ENCODE measurements at places on chromosomes 5 and 9.

- DNase-seq, result no peak
Observed at GRCh38 chr9:136117291-136117915, 1.3 kb downstream of the TMEM250 start.

- DNase-seq, result no peak
Observed at GRCh38 chr5:75435096-75435495, 76.3 kb downstream of the CERT1 start.

DNA sequence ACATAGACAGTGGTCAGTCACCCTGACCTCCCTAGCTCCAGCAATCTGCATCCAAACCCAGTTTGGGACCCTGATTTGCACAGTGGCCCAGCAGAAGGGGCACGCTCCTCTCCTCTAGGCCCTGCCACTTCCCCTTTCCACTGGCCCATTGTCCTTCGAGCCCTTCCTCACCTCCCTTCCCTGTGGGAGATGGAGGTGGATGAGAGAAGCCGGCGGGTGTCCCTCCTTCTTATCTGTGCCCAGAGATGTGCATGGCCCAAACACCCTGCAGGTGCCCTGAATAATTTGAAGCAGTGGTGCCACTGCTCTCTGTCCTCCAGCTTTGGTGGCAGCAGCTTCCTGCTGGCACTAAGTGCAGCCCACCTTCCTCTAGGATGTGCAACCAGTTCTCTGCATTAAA is 140.0 kb downstream of the BARX1 start:
- DNase-seq, result no peak

DNA sequence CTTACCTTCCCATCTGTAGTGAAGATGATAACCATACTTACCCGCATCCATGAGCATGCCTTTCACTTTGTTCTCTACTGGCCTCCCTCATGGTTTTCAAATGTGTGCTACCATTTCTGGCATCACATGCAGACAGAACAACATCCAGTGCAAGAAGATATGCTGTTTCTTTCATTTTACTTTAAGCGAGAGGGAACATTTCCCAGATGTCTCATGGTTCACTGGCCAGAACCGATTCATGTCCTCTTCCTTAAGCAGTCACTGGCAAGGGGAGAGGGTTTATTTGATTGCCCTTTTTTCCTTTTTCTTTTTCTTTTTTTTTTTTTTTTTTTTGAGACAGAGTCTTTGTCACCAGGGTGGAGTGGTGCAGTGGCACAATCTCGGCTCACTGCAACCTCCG is 37.7 kb downstream of the ARRDC3 start:
- no peak for DNase-seq

DNA sequence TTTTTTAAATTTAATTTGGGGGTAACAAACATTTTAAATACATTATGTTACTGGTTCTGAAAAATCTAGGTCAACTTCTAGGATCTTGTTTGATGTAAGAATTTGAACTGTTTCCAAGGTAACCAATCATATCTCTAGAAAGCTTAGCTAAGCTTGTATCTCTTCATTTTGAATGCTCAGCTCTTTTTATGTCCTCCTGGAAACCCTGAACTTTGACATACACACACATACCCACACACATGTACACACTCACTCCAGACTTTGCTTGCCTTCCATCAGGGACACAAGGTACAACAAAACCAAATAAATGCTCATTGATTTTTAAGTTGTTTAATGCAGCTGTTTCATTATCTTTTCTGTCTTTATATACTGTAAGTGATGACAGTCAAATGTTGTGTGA is 178.5 kb downstream of the RAB3C start:
- no peak for DNase-seq

DNA sequence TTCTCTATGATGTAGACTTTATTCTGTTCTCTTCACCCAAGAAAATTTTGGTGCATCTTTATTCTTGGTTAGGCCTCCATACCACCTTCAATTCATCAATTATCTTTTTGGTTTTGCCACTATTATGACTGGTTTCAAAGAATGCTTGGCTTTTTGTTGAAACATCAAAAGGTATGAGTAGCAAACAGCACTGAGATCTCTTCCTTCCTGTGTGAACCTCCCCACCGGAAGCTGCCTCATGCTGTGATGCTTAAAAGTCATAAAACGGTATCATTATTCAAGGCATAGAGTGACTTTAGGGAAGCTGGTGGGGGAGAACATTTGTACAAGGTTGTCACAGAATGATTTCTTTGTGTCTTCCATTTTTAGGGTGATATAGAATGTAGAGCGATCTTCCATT is 70.6 kb downstream of the IQGAP2 start:
- no peak for DNase-seq

DNA sequence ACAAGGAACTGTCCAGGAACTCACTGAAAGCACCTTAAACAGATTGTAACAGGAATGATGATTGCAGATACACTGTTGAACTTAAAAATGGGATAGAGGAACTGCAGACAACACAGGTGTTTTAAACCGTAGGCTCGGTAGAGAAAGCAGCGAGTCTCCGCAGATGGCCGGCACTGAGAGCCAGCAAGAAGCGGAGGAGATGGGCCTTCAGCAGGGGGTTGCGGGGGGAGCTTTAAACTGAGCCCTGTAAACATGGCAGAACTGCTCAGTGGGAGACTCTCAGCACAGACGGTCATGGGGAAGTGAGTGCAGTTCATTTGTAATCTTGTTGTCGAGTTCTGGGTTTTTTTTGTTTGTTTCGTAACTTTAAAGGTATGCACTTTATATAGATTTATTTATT is 155.1 kb upstream of the OTULINL start:
- no peak for DNase-seq

DNA sequence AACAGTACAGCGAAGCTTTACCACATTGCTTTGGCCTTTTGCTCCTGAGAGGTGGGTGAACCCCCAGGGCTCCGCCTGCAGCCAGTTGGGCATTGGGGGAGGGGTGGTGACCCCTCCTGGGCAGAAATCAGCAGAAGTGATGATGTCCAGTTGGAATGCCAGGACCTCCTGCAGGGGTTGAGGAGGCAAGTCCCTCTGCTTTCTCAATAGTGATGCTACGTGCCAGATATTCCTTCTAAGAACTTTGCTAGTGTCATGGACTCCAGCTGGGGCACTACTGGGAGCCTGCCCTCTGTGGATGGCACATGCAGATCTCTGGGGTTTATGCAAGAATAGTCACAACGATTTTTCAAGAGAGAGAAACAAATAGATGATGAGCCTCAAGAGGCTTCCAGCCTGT is 95.6 kb downstream of the NDFIP1 start:
- no peak for DNase-seq

- no peak for DNase-seq
Observed at GRCh38 chr5:176996780-176997179, 9.8 kb downstream of the UIMC1 start.

- DNase-seq, result no peak
Observed at GRCh38 chr9:89659891-89660685, 55.3 kb downstream of the GADD45G start.

- no peak for DNase-seq
Observed at GRCh38 chr5:173689737-173690360, 73.4 kb upstream of the BOD1 start.

All from NCI-H1694 treated with DMSO at 0.1 percent for 48 hours (cell line).